Aorta (tissue), 5 donors: ENCODE measurements at places on chromosomes 16 and 17. TPM values are rescaled to one million over a fixed set of nuclear protein-coding genes. Genes with fewer than 3 reads are reported as not detected.

DNA sequence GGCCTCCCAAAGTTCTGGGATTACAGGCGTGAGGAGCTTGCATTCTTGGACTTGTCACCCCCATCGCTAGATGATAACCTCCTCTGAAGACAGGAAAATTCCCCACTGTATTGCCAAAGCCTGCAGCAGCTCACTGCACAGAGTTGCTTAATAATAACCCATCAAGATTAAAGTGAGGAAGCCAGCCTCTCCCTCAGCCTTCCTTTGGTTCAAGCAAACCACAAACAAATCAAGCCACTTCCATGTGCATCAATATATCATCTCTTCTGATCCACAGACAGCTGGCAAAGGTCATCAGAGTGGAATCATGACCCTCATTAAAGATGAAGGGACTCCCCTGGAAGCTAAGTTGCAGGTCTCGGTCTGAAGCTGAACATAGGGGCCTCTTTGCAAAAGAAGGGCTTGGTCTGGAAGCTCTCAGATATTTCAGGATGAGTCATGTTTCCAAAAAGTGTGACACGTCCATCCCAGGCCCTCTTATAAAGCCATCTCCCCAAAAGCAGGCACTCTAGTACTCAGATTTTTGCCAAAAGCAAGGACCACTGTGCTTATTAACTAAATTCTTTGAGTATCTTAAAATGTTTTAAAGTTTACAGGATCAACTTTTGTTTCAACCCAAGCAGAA lies 4.8 kb downstream of the EMP2 start:
- no peaks in the 10 kb centered on the region for H3K4me1 ChIP-seq
- no peak for DNase-seq
- H3K27ac ChIP-seq: peak overlapping the region; percentile 8
- no peaks in the 10 kb centered on the region for H3K36me3 ChIP-seq
- no peaks in the 10 kb centered on the region for H3K27me3 ChIP-seq
- H3K4me3 ChIP-seq: no peak overlapping the region

- H3K27ac ChIP-seq: no peak overlapping the region
- no peak overlapping the region for H3K4me3 ChIP-seq
- H3K4me1 ChIP-seq: no peaks in the 10 kb centered on the region
These were observed 13.2 kb downstream of the FLCN start for GRCh38 chr17:17223736-17224135.

GRCh38 chr17:40734018-40734417 lies 21.1 kb downstream of the KRT25 start:
- H3K4me1 ChIP-seq: no peaks in the 10 kb centered on the region
- no peak overlapping the region for H3K27ac ChIP-seq
- H3K27me3 ChIP-seq: no peaks in the 10 kb centered on the region
- no peak for DNase-seq

DNA sequence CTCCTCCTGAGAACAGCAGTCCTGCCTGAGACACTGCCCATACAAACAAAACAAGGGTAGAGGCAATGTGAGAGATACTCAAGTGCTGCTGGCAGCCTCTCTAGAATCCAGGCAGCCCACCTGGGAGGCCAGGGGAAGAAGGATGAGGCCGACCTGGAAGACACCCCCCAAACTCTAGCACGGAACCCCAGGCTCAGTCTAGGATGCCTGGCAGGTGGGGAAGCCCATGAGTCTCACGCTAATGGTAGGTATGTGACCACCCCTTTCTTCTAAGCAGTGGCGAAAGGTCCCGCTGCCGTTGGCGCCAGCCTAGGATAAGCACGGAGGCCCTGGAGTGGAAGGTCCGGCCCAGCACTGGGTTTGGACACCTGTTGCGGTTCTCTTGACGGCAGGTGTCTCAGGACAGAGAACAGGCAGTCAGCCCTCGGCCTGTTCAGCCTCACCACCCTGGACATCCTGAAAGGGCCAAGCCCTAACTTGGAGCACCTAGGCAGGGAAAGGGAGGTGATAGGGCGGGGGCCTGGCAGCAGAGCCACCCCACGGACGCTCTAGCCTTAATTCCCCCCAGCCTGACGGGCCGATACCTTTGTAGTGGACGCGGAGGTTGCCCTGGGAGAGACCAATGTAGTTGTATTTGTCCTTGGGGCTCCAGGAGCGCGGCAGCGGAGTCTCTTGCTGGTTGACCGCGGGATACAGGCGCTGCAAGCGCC lies 487 bp downstream of the RANBP10 start:
- peak overlapping the region; percentile 13 for H3K4me3 ChIP-seq
- no peaks in the 10 kb centered on the region for H3K36me3 ChIP-seq
- no peak overlapping the region for H3K27ac ChIP-seq
- no peaks in the 10 kb centered on the region for H3K4me1 ChIP-seq

- H3K4me1 ChIP-seq: no peaks in the 10 kb centered on the region
- no peaks in the 10 kb centered on the region for H3K36me3 ChIP-seq
- no peak overlapping the region for H3K27ac ChIP-seq
- no peaks in the 10 kb centered on the region for H3K27me3 ChIP-seq
These were observed 91.4 kb upstream of the TBX2 start for GRCh38 chr17:61307905-61308886.

- no peak overlapping the region for H3K4me3 ChIP-seq
- no peak overlapping the region for H3K27ac ChIP-seq
- no peaks in the 10 kb centered on the region for H3K36me3 ChIP-seq
- H3K27me3 ChIP-seq: no peaks in the 10 kb centered on the region
These were observed 167.7 kb downstream of the ZNF423 start for GRCh38 chr16:49688036-49688697.

DNA sequence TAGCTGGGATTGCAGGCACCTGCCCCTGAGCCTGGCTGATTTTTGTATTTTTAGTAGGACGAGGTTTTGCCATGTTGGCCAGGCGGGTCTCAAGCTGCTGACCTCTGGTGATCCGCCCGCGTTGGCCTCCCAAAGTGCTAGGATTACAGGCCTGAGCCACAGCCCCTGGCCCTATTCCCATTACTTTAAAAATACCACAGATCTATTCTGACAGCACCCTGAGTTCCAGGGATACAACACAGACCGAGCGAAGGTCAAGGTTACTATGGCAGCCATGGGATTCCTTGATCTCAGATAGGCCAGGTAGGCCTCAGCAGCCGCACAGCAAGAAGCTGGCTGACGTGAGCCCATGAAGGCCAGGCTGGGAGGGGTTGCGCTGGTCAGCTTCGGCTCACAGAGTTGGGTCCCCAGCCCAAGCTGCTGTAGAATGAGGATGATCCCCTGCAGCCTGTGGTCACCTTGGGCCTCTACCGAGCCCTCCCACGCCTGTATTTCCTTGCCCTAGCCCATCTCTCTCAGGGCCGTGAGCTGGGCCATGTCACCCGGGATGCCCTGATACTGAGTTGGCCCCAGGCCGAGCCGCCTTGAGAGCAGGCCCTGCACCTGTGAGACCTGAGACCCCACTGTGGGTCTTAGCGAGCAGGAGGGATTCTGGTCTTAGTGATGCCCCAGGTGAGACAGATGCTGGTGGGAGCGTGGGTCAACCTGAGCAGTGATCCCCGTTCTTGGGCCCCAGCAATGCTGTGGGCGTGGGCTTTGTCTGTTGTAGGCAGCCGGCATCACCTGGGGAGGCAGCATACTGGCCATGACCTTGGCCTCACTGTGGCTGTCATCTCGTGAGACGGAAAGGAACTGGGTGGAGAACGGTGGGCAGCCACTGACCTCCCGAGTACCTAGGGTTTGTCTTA lies 16.9 kb upstream of the RNF213 start:
- H3K36me3 ChIP-seq: peaks cover 11% of the 10 kb centered on the region
- no peak for DNase-seq
- no peaks in the 10 kb centered on the region for H3K27me3 ChIP-seq
- no peaks in the 10 kb centered on the region for H3K4me1 ChIP-seq
- H3K27ac ChIP-seq: no peak overlapping the region
- H3K4me3 ChIP-seq: no peak overlapping the region

- H3K27ac ChIP-seq: no peak overlapping the region
- no peak overlapping the region for H3K4me3 ChIP-seq
- DNase-seq: no peak
These were observed 112.4 kb downstream of the IRX3 start for GRCh38 chr16:54174201-54174600.

DNA sequence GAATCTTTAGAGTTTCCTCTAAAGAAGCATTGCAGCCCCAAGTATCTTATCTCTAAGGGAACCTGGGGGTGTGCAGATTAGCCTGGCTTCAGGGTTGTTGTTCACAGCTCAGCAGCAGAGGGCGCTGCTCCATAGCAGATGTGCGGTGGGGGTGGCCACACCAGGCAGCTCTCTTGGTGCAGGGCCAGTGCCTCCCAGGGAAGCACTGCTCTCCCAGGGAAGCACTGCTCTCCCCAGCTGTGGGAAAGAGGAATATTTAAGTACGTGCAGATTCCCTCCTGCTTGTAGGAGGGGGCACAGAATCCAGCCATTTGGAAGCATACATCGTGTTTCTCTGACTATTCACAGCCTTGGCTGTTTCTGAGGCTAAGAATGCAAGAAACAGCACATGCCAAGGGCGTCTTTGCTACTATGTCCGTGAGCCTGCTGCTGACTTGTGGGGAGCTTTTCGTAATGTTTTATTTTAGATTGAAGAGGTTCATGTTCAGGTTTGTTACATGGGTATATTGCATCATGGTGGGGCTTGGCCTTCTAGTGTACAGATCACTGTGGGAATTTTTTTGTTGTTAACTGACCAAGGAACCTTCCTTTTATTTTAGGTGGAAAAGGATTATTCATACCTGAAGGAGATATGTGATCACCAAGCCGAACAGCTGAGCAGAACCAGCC lies 217.8 kb downstream of the SPECC1 start:
- H3K4me1 ChIP-seq: peaks cover 5% of the 10 kb centered on the region
- no peak overlapping the region for H3K4me3 ChIP-seq
- H3K27me3 ChIP-seq: no peaks in the 10 kb centered on the region
- no peaks in the 10 kb centered on the region for H3K36me3 ChIP-seq
- DNase-seq: peak; percentile 90

DNA sequence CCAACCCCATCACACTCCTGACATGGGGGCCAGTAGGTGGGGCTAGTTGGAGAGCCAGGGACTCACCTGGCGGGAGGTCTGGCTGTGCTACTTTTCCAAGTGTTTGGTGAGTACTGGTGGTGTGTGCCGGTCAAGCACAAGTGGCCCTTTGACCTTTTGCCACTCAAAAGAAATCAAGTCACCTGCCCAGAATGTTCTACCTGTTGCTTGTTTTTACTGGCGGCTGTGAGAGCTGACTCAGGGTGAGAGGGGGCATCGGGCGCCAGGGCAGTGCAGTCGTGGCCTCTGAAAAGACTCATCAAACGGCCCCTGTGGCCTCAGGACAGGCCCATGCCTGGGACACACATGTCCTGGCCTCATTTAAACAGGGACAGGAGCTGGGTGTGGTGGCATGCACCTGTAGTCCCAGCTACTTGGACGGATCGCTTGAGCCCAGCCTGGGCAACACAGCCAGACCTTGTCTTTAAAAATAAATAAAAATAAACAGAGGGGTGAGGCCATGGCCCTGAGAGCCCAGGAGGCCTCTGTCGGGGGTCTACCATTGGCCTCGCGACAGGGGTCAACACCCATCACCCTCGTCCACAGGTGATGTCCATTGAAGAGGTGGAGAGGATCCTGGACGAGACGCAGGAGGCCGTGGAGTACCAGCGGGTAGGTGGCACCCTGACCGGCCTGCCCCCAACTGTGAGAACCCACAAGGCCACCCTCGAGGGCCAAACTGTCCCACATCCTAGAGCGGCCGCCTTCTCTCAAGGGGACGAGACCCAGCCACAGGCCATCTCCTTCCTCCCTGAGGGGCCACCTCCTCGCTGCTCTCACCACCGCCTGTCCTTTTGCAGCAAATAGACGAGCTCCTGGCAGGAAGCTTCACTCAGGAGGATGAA lies 5.0 kb downstream of the CHMP6 start:
- no peak for DNase-seq
- no peak overlapping the region for H3K27ac ChIP-seq
- no peaks in the 10 kb centered on the region for H3K4me1 ChIP-seq
- H3K4me3 ChIP-seq: no peak overlapping the region

- H3K4me3 ChIP-seq: no peak overlapping the region
- no peaks in the 10 kb centered on the region for H3K27me3 ChIP-seq
These were observed 22.0 kb upstream of the ARL2BP start for GRCh38 chr16:57223057-57223456.

GRCh38 chr16:75304521-75305363 lies 53.3 kb upstream of the BCAR1 start:
- peak overlapping the region; percentile 94 for H3K27ac ChIP-seq
- H3K4me3 ChIP-seq: no peak overlapping the region
- H3K36me3 ChIP-seq: no peaks in the 10 kb centered on the region

- H3K27me3 ChIP-seq: no peaks in the 10 kb centered on the region
- H3K4me3 ChIP-seq: no peak overlapping the region
- H3K27ac ChIP-seq: no peak overlapping the region
- DNase-seq: no peak
- no peaks in the 10 kb centered on the region for H3K4me1 ChIP-seq
These were observed 31.8 kb downstream of the C16orf82 start for GRCh38 chr16:27098366-27099049.

DNA sequence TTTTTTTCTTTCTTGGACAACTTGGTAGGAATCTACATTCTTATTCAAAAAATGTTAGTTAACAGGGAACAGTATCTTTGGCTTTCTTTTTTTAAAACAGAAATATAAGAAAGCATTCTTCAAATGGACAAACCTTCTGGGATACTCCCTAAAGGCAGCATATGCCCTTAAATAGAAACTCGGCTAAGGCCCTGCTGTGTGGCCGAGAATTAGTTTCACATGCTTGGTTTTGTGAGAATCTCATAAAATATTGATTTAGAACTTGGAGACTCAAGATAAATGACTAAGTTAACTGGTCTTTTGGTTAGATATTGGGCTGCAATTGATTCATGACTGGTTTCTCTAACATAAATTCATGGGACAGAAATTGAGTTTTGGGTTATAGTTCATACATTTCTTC lies 359.9 kb upstream of the XYLT1 start:
- H3K36me3 ChIP-seq: no peaks in the 10 kb centered on the region
- no peak for DNase-seq
- no peak overlapping the region for H3K27ac ChIP-seq

- no peaks in the 10 kb centered on the region for H3K36me3 ChIP-seq
- H3K4me1 ChIP-seq: no peaks in the 10 kb centered on the region
- no peak overlapping the region for H3K4me3 ChIP-seq
These were observed 30.8 kb downstream of the AXIN2 start for GRCh38 chr17:65530523-65531255.

DNA sequence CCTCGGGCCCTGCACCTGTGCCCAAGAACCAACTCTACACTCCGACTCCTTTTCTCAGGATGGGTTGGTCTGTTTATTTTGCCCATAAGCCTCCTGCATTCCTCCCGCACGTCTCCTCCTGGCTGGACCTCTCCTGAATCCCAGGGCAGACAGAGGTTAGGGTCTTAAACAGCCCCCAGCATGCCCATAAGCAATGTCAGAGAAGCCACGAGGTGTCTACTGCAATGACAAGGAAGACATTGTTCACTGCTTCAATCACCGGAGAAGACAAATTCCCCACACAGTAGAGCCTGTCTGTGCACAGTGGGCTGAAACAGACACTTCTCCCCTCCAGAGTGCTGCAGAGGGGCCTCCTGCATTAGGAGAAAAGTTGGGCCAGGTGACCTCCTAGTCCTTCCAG lies 230.6 kb upstream of the RPL38 start:
- no peak for DNase-seq
- no peaks in the 10 kb centered on the region for H3K27me3 ChIP-seq
- H3K4me1 ChIP-seq: no peaks in the 10 kb centered on the region
- no peak overlapping the region for H3K4me3 ChIP-seq
- no peak overlapping the region for H3K27ac ChIP-seq

Gene PFN1
- 554 TPM for total RNA-seq

Gene LDHD
- total RNA-seq: 5.5 TPM

Gene MTSS2
- 87.4 TPM for total RNA-seq

Gene AATK
- 15.1 TPM for total RNA-seq

Gene ADAD2
- not detected for total RNA-seq

Gene HOXB1
- total RNA-seq: not detected

Gene KCNJ18
- total RNA-seq: not detected

Gene SOCS3
- total RNA-seq: 182 TPM

Gene TBC1D3E
- not detected for total RNA-seq

Gene IGSF6
- total RNA-seq: 7.2 TPM
